ENCODE measurements at places on chromosomes 12 and 14. TPM values are rescaled to one million over a fixed set of nuclear protein-coding genes. Genes with fewer than 3 reads are reported as not detected.

Gene RNFT2
- 0.26 TPM for total RNA-seq

Gene CFAP54
- total RNA-seq = 0.26 TPM

Gene ZNF839
- 9.7 TPM for total RNA-seq

Gene PAPLN
- 6.0 TPM for total RNA-seq

Gene COCH
- total RNA-seq = 0.26 TPM

Gene CCNB1IP1
- 168 TPM for total RNA-seq

Data from bronchial epithelial cell (primary cell).